Cortex of kidney (tissue), 1 donor: ENCODE measurements at places on chromosomes 3 and 15.

DNA sequence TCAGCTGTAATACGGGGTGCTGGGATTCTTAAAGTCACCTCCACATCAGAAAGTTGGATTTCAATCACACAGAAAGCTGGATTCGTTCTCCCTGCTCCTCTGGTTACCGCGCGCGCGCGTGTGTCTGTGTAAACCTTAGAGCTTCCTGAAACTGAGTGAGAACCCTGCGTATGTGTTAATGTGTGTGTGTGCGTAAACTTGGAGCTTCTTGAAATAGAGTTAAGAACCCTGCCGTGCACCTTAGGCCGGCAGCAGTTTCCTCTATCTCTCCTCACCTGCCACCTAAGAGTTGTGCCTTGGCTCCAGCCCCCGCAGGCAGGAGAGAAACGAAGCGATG, 531 bp downstream of the LZTFL1 start:
- no peak for DNase-seq

DNA sequence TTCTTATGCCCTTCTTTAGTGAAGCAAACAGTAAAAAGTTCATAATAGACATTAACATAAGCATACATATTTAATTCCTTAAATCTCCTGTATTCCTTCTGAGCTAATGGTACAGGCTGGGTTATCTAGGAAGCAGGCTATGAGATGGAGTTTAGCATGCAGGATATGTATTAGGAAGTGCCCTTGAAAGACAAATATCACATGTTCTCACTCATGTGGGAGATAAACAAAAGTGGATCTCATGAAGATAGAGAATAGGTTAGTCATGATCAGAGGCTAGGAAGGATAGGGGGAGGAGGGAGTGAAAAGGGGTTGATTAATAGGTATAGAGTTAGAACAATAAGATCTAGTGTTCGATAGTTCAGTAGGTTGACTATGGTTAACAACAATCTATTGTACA, 105.4 kb downstream of the CLASP2 start:
- no peak for DNase-seq

GRCh38 chr3:46604127-46604526, 8.2 kb upstream of the FAM240A start:
- no peak for DNase-seq

GRCh38 chr15:62125773-62126172, 39.3 kb downstream of the C2CD4B start:
- no peak for DNase-seq

- DNase-seq, result peak; percentile 23
Measured at GRCh38 chr15:65610871-65611718, at the start of gene INTS14. Gene INTS14 (minus strand): TSS chr15:65611131. CDS start chr15:65607380, 3,751 bp downstream.

- no peak for DNase-seq
Measured at GRCh38 chr3:9105421-9105820, 142.1 kb upstream of the RAD18 start.

GRCh38 chr3:185846037-185846436, 21.2 kb upstream of the IGF2BP2 start:
- no peak for DNase-seq

- no peak for DNase-seq
Measured at GRCh38 chr15:45616901-45617323, 17.9 kb upstream of the SQOR start.

DNA sequence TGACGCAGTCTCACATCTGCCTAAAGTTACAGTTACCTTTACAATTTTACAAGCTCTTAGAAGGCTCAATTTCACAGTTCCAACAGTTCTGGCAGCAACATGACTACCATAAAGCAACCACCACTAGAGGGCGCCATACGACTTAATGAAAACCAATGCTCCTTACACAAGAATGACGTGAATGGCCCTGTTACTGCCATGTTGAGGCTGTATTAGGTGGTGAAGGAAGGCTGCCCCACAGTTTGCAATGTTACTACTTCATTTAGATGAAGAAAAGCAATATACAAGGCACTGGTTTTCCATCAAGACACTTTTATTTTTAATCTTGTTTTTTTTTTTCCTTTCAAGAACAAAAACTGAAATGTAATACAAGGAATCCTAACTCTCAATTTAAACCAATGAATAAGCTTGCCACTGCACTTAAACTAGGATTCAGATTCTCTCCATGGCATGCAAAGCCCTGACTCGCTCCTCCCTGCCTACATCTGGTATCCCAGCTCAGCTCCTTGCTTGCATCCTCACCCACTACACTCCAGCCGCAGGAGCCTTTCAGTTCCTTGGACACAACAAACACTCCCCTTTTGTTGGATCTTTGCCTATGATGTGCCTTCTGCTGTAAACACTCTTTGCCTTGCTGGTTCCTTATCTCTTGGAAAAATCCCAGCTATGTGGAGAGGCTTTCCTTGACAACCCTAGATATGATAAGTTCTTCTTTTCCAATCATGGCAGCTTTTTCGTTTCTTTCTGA, 270.7 kb downstream of the GBE1 start:
- DNase-seq, result no peak
